ENCODE measurements at places on chromosomes 2 and 18. TPM values are rescaled to one million over a fixed set of nuclear protein-coding genes. Genes with fewer than 3 reads are reported as not detected.

GRCh38 chr2:227177592-227178336, 13.3 kb downstream of the COL4A3 start:
- DNase-seq: no peak

DNA sequence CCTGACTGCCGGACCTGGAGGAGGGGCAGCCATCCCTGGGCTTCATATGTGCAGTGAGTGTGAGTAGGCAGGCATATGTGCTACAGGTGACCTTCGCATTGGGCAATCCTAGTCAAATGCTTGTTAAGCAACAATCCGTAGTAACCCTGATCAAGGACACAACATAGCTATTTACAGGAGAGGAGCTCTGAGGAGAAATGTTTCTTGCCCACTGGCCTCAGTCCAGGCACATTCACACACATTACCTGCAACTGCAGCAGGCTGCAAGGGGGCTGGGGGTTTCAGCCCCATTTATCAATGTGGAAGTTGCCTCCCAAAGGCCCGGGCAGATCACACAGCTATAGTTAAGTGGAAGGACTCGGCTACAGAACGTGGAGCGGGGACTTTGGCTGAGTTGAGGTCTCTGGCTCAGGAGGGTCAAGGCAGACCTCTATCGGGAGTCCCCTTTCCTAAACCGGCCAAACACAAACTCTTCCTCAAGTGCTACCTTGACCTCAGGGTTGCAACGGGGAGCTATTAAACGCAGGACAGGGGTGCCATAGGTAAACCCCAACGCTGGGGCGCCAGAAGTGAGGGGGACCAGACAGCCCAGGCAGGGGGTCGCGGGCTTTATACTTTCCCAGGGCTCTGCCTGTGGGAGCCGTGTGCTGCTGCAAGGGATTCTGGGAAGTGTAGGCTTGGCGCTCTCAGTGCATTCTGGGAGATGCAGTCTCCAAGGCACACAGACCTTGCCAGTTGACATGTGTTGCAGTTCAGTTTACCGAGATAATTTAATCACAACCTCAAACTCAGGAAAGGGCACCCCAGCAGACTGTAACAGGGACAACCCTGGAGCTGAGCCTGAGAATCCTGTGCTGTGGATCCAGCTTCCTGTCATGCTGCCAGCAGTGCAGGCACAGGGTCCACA, 9.4 kb downstream of the KHK start:
- DNase-seq: no peak

GRCh38 chr18:35024196-35024595, 17.0 kb upstream of the MAPRE2 start:
- no peak for DNase-seq

- peak; percentile 97 for DNase-seq
Measured at GRCh38 chr2:61144697-61145268, 17.2 kb upstream of the C2orf74 start.

The SCN3A gene
- polyA plus RNA-seq: 1.0 TPM

The KCTD18 gene
- polyA plus RNA-seq: 19.6 TPM

The AMER3 gene
- 0.09 TPM for polyA plus RNA-seq

The ACTG2 gene
- polyA plus RNA-seq: 110 TPM

The IRS1 gene
- 37.7 TPM for polyA plus RNA-seq

Measured in right lung (tissue), 10 donors.